Cortex of kidney (tissue), 1 donor: ENCODE measurements at places on chromosomes 16 and 17.

- DNase-seq: no peak
Observed at GRCh38 chr17:79991924-79992648, 43.6 kb downstream of the TBC1D16 start.

GRCh38 chr17:1620486-1620885 is 8.1 kb downstream of the SLC43A2 start:
- DNase-seq: no peak

DNA sequence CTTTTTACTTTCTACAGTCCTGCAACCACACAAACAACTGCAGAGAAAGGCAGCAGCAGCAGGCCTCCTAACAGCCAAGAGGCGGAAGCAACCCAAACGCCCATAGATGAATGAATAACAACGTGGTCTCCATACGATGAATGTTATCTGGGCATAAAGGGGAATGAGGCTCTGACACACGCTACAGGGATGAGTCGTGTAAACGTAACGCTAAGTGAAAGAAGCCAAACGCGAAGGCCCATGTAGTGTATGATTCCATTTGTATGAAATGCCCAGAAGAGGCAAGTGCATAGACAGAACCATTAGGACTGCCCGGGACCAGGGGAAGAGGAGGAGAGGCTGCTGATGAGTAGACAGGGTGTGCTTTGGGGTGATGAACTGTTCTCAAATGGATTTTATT is 94.8 kb upstream of the DNAH17 start:
- no peak for DNase-seq

- no peak for DNase-seq
Observed at GRCh38 chr17:50108556-50108955, 13.4 kb downstream of the PDK2 start.

DNA sequence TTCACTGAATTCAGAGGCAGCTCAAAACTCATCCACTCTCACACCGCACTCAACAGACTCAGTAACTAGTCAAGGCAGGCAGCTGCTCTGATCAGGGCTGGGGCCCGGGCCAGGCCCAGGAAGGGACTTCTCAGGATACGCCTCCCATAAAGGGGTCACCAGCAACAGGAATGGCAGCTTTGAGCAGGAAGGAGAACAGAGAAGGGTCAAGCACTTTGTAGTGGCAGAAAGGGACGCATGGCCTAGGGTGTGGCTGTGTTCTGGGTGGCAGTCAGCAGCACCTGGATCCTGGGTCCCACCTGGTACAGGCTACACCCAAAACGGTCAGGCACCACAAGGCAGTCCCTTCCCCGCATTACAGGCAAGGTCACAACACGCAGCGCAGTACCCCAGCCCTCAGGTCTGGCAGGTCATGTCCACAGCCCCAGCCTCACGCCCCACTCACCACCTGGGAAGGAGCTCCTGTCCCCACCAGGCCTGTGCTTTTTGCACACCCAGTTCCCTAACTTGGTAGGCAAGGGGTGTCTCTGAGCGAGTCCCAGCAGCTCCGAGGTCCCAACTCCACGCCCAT is 99.7 kb downstream of the ZNF778 start:
- DNase-seq: no peak

DNA sequence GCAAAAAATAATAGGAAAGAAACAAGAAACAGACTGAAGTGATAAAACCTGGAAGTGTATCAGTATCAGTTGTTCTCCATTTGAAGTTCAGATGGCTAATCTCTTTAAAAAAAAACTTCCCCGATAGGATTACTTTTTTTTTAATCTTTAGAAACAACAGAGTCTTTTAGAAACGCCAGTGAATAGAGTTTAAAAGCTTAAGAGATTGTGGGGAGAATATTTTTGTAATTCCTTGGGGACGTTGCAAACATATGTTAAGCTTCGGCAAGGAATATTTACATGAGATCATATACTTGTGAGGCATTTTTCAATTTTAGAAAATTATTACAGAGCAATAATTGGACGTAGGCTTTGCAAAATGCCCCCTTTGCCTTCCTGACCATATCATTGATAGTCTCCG is 13.2 kb downstream of the MAF start:
- no peak for DNase-seq
